ENCODE measurements at places on chromosomes 11 and 22.

GRCh38 chr11:30583476-30584280 is 2.5 kb downstream of the MPPED2 start:
- no peak for DNase-seq

GRCh38 chr22:34395370-34395769 is 475.1 kb upstream of the LARGE1 start:
- peak; percentile 22 for DNase-seq

DNA sequence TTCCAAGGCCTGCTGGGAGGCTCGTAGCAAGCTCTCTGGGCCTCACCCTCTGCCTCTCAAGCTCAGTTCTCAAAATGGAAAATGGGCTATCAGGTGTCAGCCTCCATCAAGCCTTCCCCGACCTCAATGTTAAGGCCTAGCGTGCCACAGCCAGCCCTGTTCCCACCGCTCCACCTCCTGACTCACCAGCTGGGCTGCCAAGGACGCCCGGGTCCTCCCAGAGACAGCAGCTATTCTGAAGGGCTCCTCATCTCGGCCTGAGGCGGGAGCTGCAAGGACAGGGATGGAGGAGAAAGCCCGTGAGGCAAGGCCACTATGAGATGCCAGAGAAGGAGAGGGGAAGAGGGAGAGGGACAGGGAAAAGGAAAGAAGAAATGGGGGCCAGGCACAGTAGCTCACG is 19.9 kb downstream of the ARAP1 start:
- DNase-seq, result no peak

DNA sequence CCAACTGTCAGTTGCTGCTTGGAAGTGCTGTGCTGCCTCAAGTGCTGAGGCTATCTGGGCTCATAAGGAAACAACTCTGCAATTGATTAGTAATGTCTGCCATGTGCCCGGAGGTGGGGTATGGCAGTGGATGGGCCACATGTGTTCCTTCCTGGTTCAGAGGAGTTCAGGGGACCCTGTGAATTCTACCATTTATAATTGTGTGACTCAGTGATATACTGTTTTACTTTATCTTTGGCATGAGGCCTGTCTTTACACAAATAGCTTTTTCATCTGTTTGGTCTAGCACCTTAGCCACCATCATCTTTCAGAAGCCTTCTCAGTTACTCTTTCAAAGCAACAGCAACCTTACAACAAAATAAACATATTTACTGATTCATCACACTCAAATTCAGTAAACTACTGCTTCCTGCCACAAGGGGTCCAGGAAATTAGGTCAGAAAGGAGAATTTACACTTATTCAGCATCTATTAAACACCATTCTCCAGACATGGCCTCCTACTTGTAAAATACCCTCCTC is 20.9 kb downstream of the DKK3 start:
- peak; percentile 35 for DNase-seq

- no peak for DNase-seq
These were observed 1.1 kb upstream of the ENTHD1 start for GRCh38 chr22:39894554-39895092.

DNA sequence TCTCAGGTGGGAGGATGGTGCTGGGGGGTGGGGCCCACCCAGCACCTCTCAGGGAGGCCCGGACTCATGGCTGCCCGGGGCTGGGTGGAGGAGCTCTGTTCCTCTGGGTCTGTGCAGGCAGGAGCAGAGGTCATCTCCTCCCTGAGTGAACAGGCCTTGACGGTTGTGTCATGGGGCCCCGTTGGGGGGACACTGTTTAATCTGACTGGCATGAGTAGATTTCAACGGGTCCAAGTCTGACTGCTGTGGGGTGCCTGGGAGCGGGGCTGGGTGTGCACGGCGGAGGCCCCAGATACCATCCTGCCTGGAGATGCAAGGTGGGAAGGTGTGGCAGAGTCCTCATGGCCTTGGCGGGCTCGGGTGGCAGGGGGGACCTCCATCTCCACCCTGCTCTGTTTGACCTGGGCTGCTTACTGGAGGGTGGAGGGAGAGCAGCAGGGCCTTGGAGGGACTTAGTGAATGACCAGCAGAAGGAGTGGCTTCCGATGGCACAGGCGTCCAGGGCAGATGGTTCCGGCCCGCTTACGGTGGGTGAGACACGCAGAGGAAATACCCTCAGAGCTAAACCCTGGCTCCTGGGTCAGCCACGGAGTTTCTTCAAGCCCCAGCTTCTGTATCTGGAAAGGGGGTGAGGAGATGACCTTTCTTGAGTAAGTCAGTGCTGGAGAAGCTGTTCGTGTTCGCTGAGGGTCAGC is 48.7 kb downstream of the SMIM38 start:
- DNase-seq, result no peak

DNA sequence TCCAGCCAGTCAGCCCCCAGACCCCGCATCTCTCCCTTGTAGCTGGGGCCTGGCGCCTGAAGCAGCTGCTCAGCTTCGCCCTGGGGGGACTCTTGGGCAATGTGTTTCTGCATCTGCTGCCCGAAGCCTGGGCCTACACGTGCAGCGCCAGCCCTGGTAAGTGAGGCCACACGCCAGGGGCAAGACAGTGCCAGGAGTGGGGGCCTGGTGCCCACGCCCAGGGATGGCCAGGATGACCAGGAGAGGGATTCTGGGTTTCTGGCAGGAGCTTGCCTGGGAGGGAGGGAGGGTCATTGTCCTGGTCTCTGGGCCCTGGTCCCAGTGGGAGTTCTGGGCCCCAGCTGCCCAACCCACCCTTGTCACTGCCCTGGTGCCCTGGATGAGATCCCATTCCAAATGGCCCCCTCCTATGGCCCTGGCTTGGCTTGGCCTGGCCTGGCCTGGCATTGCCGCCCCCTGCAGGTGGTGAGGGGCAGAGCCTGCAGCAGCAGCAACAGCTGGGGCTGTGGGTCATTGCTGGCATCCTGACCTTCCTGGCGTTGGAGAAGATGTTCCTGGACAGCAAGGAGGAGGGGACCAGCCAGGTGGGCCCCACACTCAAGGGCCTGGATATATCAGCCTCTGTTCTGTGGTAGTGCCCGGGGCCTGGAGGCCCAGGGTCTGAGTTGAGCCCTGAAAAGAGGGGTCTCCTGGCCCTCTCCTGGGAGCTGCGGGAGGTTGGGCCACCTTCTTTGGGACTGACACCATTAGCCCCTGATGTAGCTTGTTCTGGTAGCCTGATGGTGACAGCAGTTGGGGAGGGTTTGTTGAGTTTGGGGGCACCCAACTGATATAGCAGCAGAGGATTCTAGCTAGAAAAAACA is 3.7 kb downstream of the SLC39A13 start:
- DNase-seq, result no peak

DNA sequence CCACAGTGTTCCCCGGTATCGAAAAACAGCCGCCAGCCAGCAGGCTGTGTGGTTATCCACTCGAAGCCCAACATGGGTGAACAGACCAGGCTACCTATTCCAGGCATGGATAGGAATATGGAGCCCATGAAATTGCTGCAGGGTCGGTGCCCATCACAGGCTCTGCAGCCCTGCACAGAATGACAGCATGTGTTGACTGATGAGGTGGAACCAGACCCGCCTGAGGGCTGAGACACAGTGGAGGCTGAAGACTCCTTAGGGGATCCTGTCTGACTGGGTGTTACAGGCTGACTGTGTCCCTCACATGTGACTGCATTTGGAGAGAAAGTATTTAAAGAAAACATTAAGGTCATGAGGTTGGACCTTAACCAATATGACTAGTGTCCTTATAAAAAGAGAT is 6.2 kb upstream of the YPEL1 start:
- DNase-seq, result no peak

- no peak for DNase-seq
These were observed 53.0 kb downstream of the SCUBE1 start for GRCh38 chr22:43289976-43290721.

GRCh38 chr22:47041271-47042115 is 279.0 kb downstream of the TBC1D22A start:
- no peak for DNase-seq

- no peak for DNase-seq
These were observed 3.0 kb downstream of the TBRG1 start for GRCh38 chr11:124625504-124626168.

GRCh38 chr11:124519850-124520549 is 23.5 kb downstream of the OR8B12 start:
- DNase-seq, result no peak

DNA sequence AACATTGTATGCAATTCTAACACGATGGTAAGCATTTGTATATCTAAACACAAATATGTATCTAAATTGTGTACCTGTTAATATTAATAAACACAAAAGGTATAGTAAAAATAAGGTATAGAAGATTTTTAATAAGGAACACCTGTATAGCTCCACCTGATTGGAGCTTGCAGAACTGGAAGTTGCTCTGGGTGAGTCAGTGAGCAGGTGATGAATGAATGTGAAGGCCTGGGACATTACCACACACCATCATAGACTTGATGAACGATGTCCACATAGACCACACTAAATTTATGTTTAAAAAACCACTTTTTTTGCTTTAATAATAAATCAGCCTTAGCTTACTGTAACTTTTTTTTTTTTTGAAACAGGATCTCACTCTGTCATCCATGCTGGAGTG is 97.6 kb upstream of the CLMP start:
- DNase-seq, result no peak

GRCh38 chr11:37849706-37850105 is 1251.7 kb upstream of the RAG2 start:
- no peak for DNase-seq

DNA sequence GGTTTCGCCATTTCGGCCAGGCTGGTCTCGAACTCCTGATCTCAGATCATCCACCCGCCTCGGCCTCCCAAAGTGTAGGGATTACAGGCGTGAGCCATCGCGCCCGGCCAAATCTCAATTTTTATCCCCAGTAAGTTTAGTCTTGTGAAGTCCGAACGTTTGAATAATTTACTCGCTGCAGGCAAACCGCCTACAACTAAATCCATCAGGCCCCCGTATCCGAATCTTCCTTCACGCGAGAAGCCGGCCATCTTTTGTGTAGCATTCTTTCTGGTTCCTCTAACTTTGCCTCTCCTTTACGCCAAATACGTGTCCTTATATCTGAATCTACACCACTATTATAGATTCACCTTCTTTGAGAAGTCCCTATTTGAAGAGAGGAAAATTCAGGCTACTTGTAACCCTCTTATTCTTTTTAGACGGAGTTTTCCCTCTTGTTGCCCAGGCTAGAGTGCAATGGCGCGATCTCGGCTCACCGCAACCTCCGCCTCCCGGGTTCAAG is 581 bp upstream of the EIF3L start:
- DNase-seq, result no peak

GRCh38 chr11:70493891-70494290 is 95.6 kb downstream of the CTTN start:
- DNase-seq, result no peak

DNA sequence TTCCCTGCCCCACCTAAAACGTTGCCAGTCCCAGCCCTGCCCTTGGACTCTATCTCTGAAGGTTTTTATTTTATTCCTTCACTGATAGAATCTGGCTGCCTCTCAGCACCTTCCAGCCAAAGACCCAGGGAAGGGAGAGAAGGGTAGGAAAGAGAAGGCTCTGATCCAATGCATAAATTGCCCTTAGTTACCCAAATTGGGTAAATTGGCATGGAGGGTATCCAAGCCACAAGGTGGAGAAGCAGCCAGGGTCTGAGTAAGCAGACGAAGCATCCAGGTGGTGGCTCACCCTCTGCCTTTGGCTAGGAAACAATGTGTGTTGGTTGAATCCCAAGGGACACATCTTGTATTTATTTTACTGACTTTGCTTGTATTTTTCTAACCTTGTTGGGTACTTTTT is 89.0 kb downstream of the FEZ1 start:
- DNase-seq, result no peak

DNA sequence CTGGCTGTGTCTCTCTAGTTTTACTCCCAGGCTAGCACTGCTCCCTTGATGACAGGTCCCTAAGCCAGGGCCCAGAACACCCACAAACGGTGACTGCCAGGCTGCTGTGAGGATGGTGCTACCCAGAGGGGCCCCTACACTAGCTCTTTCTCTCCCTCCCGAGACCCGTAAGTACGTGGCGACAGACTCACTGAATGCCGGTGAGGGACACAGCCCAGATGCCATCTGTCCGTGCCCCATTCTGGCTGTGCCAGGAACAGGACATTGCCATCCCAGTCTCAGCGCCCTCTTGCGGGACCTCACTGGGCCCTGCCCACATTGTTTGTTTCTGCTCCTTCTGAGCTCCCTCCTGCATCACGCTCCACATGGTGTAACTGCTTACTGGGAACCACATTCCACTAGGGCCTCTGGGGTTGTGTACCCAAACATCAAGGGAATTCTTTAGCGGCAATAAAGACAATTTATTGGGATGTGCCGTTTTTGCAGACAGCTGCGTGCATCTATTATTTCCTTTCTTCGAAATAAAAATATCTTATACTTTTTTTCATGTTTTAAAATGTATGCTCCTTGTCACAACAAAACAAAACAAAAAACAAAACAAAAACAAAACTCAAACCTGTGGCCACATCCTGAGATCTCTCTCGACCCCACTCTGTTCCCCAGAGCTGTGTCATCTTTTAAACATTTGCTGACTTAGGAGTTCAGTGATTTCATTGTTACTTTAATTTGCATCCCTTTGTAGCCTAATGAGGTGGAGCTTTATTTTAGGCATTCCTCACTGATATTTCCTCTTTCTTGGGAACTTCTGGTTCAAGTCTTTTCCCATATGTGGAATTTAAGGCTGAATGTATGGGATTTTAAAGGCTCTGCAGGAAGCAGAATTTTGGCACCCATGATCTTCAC is 4.4 kb upstream of the TPCN2 start:
- peak; percentile 40 for DNase-seq

- peak; percentile 81 for DNase-seq
These were observed 86.2 kb downstream of the RPL27A start for GRCh38 chr11:8768625-8769333.

DNA sequence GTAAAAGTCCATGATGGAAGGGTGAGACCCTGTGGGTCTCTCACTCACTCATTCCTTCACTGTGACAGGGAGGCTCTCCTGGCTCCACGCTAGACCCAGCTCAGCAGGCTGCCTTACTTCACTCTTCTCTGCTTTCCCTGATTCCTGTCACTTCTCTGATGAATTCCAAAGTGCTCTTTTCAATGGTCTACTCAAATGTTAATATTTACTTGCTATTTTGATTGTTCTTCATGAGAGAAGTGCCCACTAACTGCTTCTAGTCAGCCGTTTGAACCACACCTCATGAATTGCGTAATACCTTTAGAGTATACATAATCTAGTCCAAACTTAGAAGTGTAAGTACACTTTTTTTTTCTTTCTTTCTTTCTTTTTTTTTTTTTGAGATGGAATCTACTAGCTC is 1350.2 kb upstream of the RAG2 start:
- DNase-seq, result no peak

GRCh38 chr22:46008836-46009596 is 32.1 kb upstream of the WNT7B start:
- DNase-seq, result peak; percentile 46

- DNase-seq, result no peak
These were observed 84.4 kb downstream of the KCNQ1 start for GRCh38 chr11:2529173-2529572.

DNA sequence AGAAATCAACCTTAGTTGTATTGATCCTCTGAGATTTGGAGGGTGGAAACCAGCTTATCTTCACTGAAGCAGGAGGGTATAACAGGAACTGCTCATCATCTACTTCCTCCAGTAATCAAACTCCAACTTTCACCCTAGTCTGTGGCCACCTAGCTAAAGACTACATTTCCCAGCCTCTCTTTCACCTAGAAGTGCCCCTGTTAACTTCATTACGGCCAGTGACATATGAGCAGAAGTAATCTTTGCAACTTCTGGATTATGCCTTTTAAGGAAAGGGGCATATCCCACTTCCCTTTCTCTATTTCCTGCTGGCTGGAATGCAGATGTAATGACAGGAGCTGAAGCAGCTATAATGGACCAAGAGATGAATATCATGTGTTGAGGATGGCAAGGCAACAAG is 7.6 kb upstream of the VPS37C start:
- DNase-seq, result no peak
